ENCODE measurements at places on chromosomes 7 and 10.
A peak's percentile ranks its signal among the peaks of the same experiment; 100 is the strongest.

- DNase-seq = no peak
Measured at GRCh38 chr10:49605939-49606509, 4.1 kb upstream of the SLC18A3 start.

GRCh38 chr7:24732646-24733413, 24.4 kb downstream of the GSDME start:
- no peak for DNase-seq

- no peak for DNase-seq
Measured at GRCh38 chr7:31957090-31957720, 113.0 kb downstream of the PDE1C start.

DNA sequence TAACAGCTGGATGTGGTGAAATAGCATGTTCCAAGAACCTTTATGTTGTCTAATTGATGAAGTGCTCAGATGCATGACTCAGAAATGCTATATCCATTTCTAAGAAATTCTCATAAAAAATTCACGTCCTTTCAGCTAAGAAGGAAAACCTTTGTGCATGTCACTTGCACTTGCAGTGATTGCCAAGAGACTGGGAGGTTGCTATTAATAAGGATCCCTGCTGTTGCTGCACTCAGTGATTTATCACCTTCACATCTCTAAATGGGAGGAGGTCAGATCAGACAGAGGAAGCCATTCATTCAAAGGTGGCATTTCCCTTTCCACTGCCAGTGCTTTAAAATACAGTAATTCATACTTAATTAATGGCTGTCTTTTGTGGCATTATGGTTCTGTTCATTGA, 89.5 kb downstream of the THSD7A start:
- DNase-seq = no peak

GRCh38 chr10:124864421-124865193, 63.0 kb downstream of the ABRAXAS2 start:
- DNase-seq = no peak

DNA sequence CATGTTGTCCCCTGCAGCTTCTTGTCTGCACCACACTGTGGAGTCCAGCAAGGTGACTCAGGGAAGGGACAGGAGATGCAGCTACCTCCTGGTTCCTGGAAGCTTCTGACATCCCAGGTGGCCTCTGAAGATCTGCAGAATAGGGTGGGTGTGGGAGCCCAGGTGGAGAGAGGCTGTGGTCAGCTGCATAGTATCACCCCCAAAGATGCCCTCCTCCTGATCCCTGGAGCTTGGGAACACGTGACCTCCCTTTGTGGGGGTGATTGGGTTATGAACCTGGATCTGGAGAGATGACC, 25.4 kb downstream of the CALML3 start:
- no peak for DNase-seq

DNA sequence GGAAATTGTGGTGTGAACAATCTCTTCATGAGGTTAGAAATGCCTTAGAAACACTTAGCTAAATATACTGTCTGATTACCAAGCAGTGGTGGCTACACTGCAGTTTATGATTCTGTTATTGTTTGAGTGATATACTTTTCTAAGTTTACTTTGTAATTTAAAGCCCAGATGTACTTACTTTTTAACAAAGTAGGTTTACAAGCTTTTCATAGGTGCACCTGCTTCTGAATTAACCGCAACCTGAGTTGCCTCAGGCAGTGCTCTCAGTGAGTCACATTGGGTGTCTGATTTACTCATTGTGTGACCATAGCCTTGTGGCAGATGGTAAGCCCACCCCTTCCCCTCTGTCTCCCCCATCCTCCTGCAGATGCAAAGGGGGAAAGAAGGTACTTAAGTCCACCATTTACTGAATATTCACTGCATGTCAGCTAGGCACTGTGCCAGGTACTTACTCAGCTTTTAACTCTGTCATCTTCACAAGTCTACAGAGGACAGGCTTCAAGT, 9.0 kb downstream of the MTURN start:
- DNase-seq = no peak

DNA sequence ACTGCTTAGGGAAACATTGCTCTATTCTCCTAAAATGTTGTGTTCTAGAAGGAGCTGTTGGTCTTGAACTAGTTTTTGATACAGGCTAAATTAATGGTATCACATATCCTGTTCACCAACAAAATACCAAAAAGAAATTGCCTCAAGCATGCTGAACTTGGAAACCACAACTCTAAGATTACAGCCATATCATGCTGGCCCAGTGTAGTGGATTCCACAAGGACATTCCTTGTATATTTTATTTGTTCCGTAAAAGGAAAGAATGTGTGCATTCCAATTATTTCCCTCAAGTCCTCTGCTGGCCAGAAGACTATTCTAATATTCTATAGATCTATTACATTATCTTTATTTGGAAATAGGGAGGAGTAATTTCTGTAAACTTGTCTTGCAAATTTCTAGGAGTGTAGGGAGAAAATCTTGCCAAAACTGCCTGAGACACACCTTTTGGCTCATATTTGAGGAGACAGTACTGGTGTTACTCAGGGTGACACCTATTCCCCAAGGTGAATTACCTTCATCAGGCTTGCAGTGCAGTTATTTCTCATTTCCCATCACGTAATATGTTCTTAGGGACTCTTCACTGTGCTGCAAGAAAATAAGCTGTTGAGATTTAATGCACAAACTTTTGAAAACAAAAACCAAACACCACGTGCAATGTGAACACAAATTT, 1.9 kb upstream of the NEBL start:
- no peak for DNase-seq

- DNase-seq = no peak
Measured at GRCh38 chr10:127485153-127485857, 63.8 kb upstream of the NPS start.

- no peak for DNase-seq
Measured at GRCh38 chr7:148590471-148590870, at the start of gene C7orf33. TSS of gene C7orf33 (plus strand) at chr7:148590766. CDS start at chr7:148590926, 160 bp downstream.

DNA sequence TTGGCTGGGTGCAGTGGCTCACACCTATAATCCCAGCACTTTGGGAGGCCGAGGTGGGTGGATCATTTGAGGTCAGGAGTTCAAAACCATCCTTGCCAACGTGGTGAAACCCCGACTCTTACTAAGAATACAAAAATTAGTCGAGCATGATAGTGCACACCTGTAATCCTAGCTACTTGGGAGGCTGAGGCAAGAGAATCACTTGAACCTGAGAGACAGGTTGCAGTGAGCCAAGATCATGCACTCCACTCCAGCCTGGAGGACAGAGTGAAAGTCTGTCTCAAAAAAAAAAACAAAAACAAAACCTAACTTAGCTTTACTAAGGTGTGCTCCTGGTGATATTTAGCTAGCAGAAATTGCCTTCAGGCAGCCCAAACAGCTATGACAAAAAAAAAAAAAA, 24.3 kb upstream of the VDAC2 start:
- DNase-seq = no peak

- no peak for DNase-seq
Measured at GRCh38 chr10:109587366-109587765, 335.9 kb downstream of the XPNPEP1 start.

DNA sequence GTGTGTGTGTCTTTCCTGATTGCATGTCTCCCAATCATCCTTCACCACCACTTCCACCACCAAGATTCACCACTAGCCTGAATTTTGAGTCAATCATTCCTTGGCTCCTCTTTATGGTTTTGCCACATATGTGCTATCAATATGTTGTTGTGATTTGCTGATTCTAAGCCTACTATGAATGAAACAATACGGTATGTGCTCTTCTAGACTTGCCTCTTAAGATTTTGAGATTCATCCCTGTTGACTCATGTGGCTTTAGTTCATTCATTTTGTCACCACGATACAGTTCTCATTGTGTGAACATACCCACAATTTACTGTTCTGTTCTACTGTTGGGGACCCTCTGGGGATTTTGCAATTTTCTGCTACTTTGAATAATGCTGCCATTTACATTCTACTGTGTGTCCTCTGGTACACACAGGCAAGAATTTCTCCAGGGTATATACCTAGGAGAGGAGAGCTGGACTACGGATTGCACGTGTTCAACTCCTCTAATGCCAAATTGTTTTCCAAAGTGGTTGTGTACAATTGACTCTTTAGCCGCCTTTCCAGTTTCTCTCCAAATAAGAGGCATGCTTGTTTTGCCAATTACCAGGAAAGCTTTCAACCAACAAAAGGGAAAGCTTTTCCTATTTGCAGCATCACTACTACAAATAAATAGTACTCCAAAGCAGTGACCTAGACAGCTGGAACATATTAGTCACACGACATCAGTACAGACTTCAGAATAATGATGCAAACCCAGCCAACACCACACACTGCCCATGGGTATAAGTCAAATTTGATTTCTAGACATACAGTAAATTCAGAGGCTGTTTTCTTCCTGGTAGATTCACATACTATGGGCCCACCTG, 30.0 kb downstream of the SGMS1 start:
- DNase-seq = no peak

- DNase-seq = no peak
Measured at GRCh38 chr10:13920031-13920430, 333.3 kb downstream of the PRPF18 start.

- no peak for DNase-seq
Measured at GRCh38 chr10:77027141-77027540, 610.5 kb downstream of the KCNMA1 start.

GRCh38 chr10:65314253-65314652, 1611.6 kb upstream of the LRRTM3 start:
- no peak for DNase-seq

GRCh38 chr7:128318691-128319090, 25.0 kb downstream of the RBM28 start:
- DNase-seq = no peak

- DNase-seq = no peak
Measured at GRCh38 chr7:43022008-43022407, 89.8 kb downstream of the MRPL32 start.

- DNase-seq = no peak
Measured at GRCh38 chr7:130397051-130397757, 16.9 kb downstream of the CPA1 start.

- no peak for DNase-seq
Measured at GRCh38 chr7:45670227-45670626, 96.1 kb downstream of the ADCY1 start.

DNA sequence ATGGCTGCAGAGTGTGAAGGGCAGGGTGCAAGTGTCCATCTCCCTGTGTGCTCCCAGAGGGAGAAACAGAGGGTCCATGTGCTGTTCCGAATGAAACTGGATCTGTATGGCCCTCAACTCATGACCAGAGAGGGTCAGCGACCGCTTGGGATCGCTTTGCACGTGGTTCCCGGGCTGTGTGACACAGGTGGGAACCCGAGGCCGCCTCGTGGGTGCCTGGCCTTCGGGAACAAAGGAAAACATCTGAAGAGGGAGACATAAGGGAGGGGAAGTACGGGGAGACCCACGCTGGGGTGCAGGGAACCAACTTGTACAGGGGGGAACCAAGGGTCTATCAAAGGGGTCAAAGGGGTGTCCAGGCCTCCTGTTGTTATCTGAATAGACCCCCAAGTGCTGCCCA, 57.5 kb downstream of the SH3PXD2A start:
- DNase-seq = no peak

- DNase-seq = no peak
Measured at GRCh38 chr7:14507617-14508016, 394.9 kb downstream of the DGKB start.

- no peak for DNase-seq
Measured at GRCh38 chr7:152909683-152910544, 150.4 kb downstream of the ACTR3B start.

DNA sequence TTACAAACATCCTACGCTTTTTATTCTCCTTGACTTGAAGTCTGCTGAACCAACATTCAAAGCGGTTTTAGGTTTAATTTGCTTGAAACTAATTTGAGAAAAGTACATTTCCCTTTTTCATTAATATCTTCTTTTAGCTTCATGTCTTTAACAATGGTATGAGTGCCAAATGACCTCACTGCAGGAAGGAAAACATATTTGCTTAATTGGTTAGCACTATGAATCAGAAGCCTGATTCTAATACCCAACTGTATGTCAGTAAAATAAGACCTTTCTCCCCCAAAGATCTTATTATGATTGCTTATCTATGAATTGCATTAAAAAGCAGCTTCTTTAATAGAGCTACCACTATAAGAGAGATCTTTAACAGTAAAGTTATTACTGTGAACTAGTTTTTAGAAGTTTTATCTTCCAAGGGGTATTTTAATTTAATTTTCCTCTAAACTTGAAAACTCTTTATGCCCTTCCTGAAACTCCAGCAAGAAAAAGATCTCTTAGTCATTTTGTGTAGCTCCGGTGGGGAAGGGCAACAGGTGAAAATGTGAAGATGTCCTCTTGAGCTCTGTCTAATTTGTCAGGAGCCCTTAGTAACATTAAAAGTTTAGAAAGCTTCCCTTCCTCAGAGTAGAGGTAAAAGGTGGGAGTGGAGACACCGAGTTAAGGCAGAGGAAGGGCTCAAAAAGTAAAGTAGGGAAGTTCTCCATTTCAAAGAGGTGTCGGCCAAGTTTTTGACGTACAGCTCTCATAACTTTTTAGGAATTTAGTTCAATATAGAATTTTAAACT, 6.1 kb downstream of the COL1A2 start:
- DNase-seq = no peak

DNA sequence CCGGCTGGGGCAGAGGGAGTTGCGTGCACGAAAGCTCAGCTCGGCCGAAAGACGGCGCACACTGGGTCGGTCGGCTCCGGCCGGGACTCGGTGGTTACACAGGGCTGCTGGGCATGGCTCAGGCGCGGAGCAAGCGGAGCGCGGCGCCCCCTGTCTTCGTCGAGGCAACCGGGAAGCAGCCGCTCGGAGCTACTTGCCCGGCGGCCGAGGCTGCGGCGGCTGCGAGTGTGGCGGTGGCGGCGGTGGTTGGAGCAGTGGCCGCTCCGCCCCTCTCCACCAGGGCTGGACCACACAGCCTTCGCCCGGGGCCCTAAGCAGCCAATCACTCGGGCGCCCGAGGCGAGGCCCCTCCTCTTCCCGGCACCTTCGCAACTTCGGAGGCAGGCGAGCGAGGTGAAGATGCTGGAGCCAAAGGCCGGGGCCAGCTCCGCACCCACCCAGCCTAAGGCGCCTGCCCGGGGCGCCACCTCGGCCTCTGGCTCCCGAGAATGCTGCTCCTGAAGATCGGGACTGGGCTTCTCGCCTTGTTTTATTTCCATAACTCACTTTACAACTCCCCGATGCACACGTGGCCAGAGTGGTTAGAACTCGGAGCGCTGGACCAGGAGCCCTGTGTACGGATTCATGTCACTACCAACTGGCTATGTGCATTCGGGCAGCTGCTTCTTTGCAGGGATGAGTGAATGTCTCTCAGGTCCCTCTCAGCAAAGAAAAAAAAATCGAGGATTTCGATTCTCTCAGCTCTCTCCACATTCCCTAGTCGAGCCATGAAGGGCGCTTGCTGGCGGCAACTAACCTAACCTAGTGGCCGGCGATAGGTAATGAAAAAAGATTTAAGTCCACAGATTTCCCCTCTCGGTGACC, at the start of gene TLL2:
Gene TLL2, minus strand, starts transcription at position 229 of the 864 bp plus-strand sequence. CDS start 241 bp downstream, outside the sequence.
- peak; percentile 16 for DNase-seq

GRCh38 chr7:141575164-141575563, 24.0 kb downstream of the AGK start:
- no peak for DNase-seq

- DNase-seq = no peak
Measured at GRCh38 chr7:875476-876076, 778 bp upstream of the GET4 start.

Measured in stimulated activated CD8-positive, alpha-beta memory T cell treated with anti-CD3 and anti-CD28 coated beads, Interleukin-2, amount 100 ng/mL, for 1 hour (primary cell).